Activated CD4-positive, alpha-beta memory T cell treated with anti-CD3 and anti-CD28 coated beads for 36 hours (primary cell): ENCODE measurements at places on chromosomes 2 and 18.

DNA sequence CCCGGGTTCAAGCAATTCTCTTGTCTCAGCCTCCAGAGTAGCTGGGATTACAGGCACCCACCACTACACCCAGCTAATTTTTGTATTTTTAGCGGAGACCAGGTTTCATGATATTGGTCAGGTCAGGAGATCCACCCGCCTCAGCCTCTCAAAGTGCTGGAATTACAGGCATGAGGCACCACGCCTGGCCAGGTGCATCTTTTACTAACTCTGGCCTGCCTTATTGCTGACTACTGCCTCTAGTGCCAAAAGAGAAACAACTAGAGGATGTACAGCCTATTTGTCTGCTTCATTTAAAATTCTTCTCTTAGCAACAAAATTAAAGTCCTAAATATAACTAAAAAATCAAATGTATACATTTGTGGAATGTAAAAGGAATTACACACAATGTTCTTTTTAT, 115.4 kb downstream of the BMPR2 start:
- no peak for DNase-seq
- H3K27me3 ChIP-seq: no peaks in the 10 kb centered on the region

DNA sequence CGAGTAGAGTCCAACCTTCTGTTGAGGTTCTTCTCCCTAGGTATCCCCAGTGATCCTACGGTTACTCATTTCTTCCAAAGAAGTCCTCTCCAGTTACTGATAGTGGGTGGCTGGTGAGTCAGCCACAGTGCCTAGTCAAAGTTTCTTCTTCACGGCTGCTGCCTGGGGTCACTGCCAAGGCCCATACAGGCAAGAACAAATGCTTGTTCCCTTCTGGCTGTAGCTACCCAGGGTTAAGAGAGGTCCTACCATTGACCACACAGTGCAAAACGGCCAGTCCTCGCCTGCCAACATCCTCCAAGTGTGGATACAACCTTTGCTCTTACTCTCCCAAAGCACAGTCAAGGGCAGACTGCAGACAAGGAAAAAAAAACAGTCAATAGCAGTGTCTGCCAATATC, 2.9 kb upstream of the PTPN4 start:
- peak overlapping the region; percentile 53 for H3K27ac ChIP-seq
- H3K36me3 ChIP-seq: no peaks in the 10 kb centered on the region
- DNase-seq: peak; percentile 73
- peaks cover 32% of the 10 kb centered on the region for H3K4me1 ChIP-seq

DNA sequence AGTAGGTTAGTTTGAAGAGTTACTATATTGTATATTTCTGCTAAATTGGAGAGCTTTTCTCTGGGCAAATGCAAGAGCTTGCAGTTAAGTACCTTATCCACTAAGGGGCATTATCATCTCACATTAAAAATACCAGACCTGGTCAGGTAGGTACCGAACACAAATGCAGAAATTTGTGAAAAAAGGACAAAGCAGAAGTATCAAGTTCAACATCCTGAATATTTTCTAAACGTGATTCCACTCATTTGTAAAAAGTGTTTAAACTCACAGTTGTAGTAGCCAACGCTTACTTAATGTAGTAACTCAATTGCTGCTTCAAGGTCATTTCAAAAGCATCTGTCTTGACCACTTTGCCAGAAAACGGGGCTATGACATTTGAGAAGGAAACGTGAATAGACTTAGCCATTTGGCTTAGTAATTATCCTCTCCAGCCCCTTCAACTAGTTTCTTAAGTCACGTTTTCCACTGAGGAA, 52.1 kb downstream of the CYRIA start:
- H3K27me3 ChIP-seq: peaks cover 16% of the 10 kb centered on the region
- H3K36me3 ChIP-seq: no peaks in the 10 kb centered on the region
- no peak for DNase-seq
- H3K4me1 ChIP-seq: no peaks in the 10 kb centered on the region
- H3K4me3 ChIP-seq: no peak overlapping the region

GRCh38 chr2:16657671-16658070, 8.0 kb downstream of the CYRIA start:
- H3K27ac ChIP-seq: no peak overlapping the region
- no peaks in the 10 kb centered on the region for H3K4me1 ChIP-seq
- H3K4me3 ChIP-seq: no peak overlapping the region
- DNase-seq: no peak
- H3K36me3 ChIP-seq: no peaks in the 10 kb centered on the region

DNA sequence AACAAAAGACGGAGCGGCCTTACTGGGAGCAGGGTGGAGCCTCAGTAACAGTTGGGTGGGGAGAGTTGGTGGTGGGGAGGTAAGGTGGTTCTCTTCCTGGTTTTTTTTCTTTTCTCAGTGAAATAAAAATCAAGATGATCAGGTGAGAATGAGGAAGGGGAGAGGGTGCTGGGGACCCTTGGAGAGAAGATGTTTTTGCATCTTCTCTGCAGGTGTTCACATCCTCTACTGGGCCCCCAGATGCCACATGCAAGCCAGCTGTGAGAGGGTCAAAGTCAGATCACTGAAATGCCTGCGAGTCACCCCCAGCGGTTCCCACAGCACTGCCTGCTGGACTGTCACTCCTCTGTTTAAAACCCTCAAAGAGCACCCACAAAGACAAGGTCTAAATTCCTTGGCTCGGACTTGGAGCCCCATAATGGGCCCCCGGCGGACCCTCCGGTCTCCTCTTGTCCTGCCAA, 69.8 kb upstream of the FHL2 start:
- H3K27ac ChIP-seq: no peak overlapping the region
- DNase-seq: no peak
- no peaks in the 10 kb centered on the region for H3K36me3 ChIP-seq
- peaks cover 11% of the 10 kb centered on the region for H3K4me1 ChIP-seq
- peaks cover 7% of the 10 kb centered on the region for H3K27me3 ChIP-seq
- peak overlapping the region; percentile 1 for H3K4me3 ChIP-seq

DNA sequence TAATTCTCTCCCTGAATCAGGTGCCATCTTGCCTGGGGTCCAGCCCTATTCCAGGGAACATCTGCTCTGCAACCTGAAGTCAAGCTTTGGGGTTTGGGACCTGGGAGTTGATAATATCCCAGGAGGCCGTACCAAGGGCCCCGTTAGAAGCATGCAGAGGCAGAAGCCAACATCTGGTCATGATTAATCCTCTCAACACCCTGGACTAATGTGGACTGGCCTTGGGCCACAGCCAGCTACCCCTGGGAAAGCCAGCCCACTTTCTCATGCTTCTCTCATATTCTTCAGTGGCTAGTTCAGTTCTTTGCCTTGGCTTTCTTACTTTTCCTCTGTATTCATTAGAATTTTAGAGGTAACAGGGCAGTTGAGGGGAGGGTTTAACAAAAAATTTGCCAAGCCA, 515.6 kb upstream of the NRP2 start:
- no peaks in the 10 kb centered on the region for H3K27me3 ChIP-seq
- peaks cover 4% of the 10 kb centered on the region for H3K4me1 ChIP-seq
- no peak for DNase-seq
- H3K36me3 ChIP-seq: no peaks in the 10 kb centered on the region

DNA sequence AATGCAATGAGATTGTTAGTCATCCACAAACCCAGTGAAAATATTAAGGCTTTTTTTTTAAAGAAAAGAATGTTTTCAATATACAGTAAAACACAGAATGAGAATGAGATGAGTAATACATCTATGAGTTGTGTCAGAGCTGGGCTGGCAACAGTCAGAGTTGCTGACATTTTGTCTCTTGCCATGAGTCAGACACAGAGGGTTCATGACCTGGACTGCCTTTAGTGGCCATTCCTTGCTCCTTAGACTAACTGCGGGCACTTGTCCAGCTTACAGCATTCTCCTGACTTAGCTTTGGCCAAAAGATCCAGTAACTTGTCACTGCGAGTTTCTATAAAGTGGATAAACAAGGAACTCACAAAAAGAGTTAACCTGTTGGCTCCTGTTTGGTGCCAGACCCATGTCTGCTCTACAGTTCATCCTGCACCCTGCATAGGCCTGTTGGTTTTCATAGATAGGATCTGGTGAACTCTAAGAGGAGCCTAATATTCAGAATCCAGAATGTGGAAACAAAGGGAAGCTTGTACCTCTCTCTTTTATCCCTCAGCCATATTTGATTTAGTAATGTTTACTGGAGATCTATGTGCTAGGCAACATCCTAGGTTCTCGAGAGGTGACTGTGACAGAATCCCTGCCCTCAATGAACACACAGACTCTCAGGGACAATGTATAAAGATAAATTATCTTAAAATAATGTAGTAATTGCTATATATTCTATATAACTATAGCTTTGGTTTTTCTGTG, 391.5 kb upstream of the VWC2L start:
- no peaks in the 10 kb centered on the region for H3K27me3 ChIP-seq
- no peaks in the 10 kb centered on the region for H3K36me3 ChIP-seq
- no peak overlapping the region for H3K4me3 ChIP-seq

- H3K27me3 ChIP-seq: peaks cover 15% of the 10 kb centered on the region
- H3K27ac ChIP-seq: no peak overlapping the region
- H3K4me3 ChIP-seq: no peak overlapping the region
Measured at GRCh38 chr2:235520787-235521186, 26.9 kb downstream of the AGAP1 start.

DNA sequence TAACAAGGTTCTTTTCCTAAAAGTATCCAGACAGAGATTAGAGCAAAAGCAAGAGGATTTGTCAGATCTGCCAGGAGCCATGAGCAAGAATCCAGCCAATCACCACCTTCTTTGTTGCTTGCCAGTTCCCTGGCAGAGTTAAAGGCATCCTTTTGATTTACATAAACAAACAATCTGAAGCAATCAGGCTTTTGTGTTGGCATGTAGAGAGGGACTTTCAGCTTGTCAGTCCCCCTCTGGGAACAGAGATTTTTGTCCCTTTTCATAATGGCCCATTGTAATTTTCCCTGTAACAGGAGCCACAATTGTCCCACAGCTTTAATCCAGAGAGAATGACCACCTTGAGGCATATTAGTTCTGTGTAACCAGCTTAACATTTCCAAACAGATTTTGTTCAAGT, at the start of gene ERMN:
TSS of gene ERMN (minus strand) at position 39 of the 400 bp plus-strand sequence. CDS start 182 bp downstream, outside the sequence.
- H3K27me3 ChIP-seq: no peaks in the 10 kb centered on the region
- no peak within 1 kb of the TSS for H3K27ac ChIP-seq
- peaks cover 26% of the 10 kb centered on the region for H3K4me1 ChIP-seq
- H3K4me3 ChIP-seq: no peak within 1 kb of the TSS

GRCh38 chr2:30254685-30255001, 23.3 kb downstream of the LBH start:
- peak overlapping the region; percentile 92 for H3K27ac ChIP-seq
- peaks cover 53% of the 10 kb centered on the region for H3K36me3 ChIP-seq
- no peak for DNase-seq
- H3K27me3 ChIP-seq: no peaks in the 10 kb centered on the region
- peaks cover 92% of the 10 kb centered on the region for H3K4me1 ChIP-seq

- peaks cover 5% of the 10 kb centered on the region for H3K36me3 ChIP-seq
- DNase-seq: peak; percentile 11
- no peak overlapping the region for H3K4me3 ChIP-seq
- H3K27me3 ChIP-seq: peaks cover 14% of the 10 kb centered on the region
- no peak overlapping the region for H3K27ac ChIP-seq
Measured at GRCh38 chr2:91442246-91442905, 2750.9 kb downstream of the RPIA start.

DNA sequence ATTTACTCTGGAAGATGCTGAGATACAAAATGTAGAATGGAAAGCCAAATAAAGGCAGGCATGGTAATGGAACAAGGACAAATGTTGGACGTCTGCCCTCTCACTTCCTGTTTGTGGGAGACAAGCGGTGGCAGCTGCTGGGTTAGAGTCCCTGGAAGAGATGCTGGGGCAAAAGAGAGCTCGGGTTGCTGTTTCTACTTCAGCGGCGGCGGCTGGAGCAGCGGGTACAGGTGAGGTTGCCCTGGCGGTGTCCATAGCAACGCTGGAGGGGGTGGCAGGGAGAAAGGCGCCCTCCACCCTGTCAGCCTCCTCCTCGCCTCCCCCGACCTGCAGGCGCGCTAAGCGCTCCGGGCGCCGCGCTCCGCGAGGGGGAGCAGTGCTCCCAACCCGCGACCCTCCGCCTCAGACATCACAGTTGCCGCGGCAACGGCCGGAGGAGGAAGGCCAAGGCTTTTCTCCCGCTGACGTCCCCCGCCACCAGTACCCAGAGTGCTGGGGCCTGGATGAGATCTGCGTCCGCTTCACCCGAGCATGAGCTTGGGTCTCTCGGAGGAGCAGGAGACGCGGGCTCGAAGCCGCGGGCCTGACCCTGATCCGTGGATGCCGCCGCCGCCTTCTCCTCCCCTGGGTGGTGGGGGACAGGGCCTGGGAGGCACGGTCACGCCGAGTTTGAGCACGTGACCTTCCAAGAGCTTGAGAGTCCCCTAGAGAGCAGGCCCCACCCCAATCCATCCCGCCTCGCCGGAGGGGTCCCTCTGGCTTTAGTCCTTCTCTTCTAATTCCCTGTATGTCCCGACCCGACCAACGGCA, 65.6 kb downstream of the NOL4 start:
- H3K27ac ChIP-seq: no peak overlapping the region
- no peak overlapping the region for H3K4me3 ChIP-seq
- H3K36me3 ChIP-seq: no peaks in the 10 kb centered on the region
- peak; percentile 9 for DNase-seq
- peaks cover 5% of the 10 kb centered on the region for H3K27me3 ChIP-seq

GRCh38 chr18:48777026-48777743, 173.6 kb downstream of the SMAD7 start:
- H3K36me3 ChIP-seq: no peaks in the 10 kb centered on the region
- H3K4me1 ChIP-seq: peaks cover 7% of the 10 kb centered on the region
- H3K27ac ChIP-seq: no peak overlapping the region
- no peaks in the 10 kb centered on the region for H3K27me3 ChIP-seq
- peak; percentile 80 for DNase-seq

DNA sequence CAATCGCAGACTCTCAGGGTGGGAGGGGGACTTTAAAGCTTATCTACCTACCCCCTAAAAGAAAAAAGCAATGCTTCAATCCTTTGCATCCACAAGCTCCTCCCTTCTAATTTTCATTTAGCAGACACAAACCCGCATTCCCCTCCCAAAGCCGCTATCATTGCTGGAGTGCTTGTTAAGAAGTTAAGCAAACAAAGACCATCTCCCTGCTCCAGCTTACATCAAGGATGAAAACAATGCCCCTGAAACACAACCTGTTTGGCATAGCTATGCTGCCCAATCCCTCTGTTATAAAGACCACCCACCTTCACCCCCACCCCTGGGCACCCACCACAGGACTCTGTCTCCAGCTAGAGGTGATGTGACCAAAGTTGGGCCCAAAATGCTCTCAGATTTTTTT, 33.0 kb downstream of the REEP1 start:
- no peak overlapping the region for H3K4me3 ChIP-seq
- peaks cover 6% of the 10 kb centered on the region for H3K27me3 ChIP-seq
- H3K36me3 ChIP-seq: no peaks in the 10 kb centered on the region
- H3K4me1 ChIP-seq: no peaks in the 10 kb centered on the region
- H3K27ac ChIP-seq: no peak overlapping the region

GRCh38 chr2:47388888-47389287, 14.1 kb upstream of the MSH2 start:
- DNase-seq: no peak
- no peaks in the 10 kb centered on the region for H3K4me1 ChIP-seq
- no peak overlapping the region for H3K4me3 ChIP-seq
- H3K27ac ChIP-seq: no peak overlapping the region
- H3K36me3 ChIP-seq: no peaks in the 10 kb centered on the region

DNA sequence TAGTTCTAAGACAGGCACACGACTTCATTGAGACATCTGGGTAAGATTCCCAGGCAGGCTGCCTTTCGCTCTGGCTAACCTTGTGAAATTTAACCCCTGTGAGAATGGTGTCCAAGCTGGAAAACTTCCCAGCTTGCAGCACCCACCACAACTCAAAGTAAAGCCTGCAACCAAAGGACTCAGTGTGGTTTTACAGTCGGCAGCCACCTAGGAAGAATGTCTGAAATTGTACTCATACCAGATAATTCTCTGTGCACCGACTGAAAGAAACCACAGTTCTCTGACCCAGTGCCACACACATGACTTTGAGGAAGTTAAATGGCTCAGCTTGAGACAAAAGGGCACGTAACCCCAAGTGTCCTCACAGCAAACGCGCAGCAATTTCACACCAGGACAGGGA, 125.7 kb downstream of the RBMS1 start:
- no peak overlapping the region for H3K27ac ChIP-seq
- H3K36me3 ChIP-seq: peaks cover 11% of the 10 kb centered on the region
- peaks cover 73% of the 10 kb centered on the region for H3K4me1 ChIP-seq
